ENCODE measurements at places on chromosomes 1 and 21.

- DNase-seq: no peak
Observed at GRCh38 chr1:197921235-197922069, 4.3 kb downstream of the LHX9 start.

DNA sequence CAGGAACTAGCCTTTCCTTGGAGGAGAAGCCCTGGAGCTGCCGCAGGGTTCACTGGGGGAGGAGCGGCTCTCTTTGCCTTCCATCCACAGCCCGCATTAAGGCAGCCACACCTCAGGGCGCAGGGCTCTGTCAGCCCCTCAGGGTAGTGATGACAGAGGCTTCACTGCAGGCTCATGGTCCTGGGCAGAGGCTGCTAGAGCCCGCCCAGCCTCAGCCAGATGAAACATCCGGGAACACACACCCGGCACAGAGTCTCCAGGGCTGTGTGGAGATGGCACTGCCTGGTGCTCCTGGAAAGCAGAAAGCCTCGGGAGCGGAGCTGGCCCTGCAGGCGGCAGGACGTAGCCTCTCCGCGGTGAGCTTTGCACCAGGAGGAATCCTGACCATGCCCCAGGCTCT lies 29.4 kb upstream of the PEX10 start:
- no peak for DNase-seq

DNA sequence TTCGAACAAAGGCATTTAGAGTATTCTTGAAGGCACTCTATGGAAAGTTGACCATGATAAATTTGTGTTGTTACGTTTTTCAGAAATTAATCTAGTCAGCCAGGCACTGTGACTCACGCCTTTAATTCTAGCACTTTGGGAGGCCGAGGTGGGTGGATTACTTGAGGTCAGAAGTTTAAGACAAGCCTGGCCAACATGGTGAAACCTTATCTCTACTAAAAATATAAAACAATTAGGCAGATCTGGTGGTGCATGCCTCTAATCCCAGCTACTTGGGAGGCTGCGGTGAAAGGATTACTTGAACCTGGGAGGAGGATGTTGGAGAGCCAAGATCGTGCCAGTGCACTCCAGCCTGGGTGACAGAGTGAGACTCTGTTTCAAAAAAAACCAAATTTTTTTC lies 130.6 kb upstream of the BRINP3 start:
- no peak for DNase-seq

GRCh38 chr1:214446772-214447556 lies 104.4 kb downstream of the PTPN14 start:
- DNase-seq: no peak

DNA sequence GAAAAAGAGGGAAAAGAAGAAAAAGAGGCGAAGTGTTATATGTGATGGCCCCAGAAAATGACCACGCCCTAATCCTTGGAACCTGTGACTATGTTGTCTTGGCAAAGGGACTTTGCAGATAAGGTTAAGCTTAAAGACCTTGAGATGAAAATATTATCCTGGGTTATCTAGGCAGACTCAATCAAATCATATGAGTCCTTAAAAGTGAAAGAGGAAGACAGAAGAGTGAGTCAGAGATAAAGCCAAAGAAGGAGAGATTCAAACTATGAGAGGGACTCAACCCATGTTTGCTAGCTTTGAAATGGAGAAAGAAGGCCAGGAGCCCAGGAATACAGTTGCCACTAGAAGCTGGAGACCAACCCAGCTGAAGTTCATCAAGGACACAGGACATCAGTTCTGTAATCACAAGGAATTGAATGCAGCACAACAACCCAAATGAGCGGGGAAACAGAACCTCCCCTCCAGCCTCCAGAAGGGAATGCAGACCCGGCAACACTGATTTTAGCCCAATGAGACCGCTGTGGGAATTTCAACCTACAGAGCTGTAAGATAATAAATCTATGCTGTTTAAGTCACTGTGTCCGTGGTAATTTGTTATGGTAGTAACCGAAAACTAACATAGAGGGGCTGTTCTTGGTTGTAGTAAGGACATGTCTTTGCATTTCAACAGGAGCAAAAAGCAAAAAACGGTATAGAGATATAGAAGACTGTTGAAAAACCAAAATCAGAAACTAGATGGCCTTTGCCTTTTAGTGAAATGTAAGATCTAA lies 4.2 kb upstream of the RGS8 start:
- DNase-seq: no peak

GRCh38 chr1:221727146-221728036 lies 14.5 kb downstream of the DUSP10 start:
- no peak for DNase-seq

DNA sequence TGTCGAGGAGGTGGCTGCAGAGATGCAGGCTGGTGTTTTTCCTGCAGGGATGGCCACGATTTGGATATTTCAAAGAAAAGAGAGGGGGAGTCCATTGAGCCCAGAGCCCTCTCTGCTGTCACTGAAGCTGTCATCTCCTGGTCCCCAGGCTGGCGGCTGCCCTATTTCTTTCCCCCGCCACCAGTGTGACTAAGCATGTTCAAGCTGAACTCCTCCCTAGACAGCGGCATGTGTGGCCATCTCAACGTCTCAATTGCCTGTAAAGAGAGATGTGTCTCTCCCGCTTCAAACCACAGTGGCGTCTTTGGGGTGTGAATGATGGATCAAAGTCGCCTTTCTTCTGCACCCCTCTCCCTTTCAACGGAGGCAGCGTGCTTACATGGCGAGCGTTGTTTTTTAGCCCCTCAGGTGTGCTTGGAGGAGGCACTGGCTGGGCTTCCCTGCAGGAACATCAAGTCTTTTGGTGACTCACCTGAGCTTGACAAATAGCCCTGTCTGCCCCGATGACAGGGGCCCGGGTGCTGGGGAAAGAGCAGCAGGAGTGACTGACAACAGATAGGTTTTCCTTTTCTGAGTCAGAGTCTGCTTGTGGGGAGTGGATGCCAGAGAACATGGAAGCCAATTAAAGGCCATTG lies 346.4 kb upstream of the AJAP1 start:
- no peak for DNase-seq

DNA sequence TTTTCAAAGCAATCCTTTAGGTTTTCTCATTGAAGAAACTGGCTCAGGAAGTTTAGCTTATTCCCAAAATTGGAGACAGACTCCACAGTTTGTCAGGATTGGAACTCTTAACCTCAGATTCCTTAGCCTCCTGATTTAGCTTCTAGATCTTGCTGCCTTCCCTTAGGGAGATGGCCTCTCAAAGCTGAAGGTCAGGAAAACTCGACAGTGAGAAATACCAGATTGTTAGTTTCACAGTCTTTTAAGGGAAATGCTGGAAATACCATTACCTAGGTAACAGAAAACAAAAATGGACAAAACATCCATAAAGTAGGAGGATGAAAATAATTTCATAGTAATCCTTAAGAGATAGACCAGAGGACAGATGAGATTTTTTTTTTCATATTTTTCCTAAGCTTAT lies 7.8 kb downstream of the RASAL2 start:
- no peak for DNase-seq

GRCh38 chr1:222750651-222751050 lies 13.6 kb downstream of the FAM177B start:
- no peak for DNase-seq

- no peak for DNase-seq
Observed at GRCh38 chr1:118960026-118960561, 28.0 kb downstream of the TBX15 start.

- no peak for DNase-seq
Observed at GRCh38 chr1:2148691-2149090, 45.9 kb downstream of the FAAP20 start.

DNA sequence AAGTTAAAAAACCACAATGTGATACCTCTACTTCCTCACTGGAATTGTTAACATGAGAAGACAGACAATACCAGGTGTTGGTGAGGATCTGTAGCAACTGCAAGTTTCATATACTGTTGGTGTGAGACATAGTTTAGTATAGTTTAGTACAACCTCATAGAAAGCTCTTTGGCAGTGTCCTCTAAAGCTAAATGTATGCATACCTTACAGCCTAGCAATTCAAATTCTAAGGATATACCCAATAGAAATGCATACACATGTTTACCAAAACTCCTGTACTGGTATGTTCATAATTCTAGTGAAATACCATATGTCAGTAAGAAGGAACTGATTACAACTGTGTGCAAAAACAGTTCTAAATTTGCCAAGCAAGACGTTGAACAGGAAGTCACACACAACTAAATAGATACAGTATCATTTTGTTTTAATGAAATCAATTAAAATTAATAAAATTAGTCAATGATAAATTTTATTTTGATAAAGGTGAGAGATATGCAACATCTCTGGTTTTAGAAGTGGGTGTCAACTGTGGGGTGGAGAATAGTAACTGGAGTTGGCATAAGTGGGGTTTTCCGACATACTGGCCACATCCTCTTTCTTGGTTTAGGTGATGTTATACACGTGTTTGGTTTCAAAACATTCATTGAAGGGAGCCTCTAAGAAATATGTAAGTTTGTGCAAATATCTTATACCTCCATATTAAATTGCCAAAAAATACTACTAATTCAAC lies 450.7 kb downstream of the PTPRC start:
- no peak for DNase-seq

GRCh38 chr1:47367651-47368050 lies 34.1 kb downstream of the CMPK1 start:
- no peak for DNase-seq

- DNase-seq: no peak
Observed at GRCh38 chr1:48687282-48688045, 89.2 kb downstream of the BEND5 start.

GRCh38 chr1:38915352-38915948 lies 26.2 kb downstream of the RHBDL2 start:
- DNase-seq: no peak
